ENCODE measurements at places on chromosomes 12 and 14.
A peak's percentile ranks its signal among the peaks of the same experiment; 100 is the strongest.

DNA sequence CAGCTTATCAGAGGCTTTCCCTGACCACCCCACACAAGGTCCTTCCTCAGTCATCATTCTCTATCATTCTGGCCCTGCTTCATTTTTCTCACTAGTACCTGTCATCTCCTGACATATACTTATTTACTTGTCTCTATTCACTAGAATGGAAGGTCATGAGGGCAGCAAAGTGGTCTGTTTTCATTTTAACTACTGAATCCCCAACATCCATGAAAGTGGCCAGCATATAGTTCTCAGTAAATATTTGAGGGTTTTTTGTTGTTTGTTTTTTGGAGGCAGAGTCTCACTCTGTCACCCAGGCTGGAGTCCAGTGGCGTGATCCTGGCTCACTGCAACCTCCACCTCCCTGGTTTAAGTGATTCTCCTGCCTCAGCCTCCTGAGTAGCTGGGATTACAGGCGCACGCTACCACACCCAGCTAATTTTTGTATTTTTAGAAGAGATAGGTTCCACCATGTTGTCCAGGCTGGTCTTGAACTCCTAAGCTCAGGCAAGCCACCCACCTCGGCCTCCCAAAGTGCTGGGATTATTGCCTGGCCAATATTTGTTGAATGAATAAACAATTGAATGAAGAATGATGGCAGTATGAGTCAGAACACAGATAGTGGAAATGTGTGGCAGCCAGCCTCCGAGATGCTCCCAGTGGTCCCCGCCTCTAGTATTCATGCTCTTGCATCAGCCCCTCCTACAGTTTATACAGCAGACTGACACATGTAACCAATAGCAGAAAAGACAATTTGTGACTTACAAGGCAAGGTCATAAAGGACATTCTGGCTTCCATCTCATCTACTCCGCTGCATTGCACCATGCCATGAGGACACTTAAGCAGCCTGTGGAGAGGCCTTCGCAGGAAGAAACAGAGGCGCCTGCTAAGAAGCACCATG, 7.0 kb upstream of the ANO6 start:
- no peak for DNase-seq

DNA sequence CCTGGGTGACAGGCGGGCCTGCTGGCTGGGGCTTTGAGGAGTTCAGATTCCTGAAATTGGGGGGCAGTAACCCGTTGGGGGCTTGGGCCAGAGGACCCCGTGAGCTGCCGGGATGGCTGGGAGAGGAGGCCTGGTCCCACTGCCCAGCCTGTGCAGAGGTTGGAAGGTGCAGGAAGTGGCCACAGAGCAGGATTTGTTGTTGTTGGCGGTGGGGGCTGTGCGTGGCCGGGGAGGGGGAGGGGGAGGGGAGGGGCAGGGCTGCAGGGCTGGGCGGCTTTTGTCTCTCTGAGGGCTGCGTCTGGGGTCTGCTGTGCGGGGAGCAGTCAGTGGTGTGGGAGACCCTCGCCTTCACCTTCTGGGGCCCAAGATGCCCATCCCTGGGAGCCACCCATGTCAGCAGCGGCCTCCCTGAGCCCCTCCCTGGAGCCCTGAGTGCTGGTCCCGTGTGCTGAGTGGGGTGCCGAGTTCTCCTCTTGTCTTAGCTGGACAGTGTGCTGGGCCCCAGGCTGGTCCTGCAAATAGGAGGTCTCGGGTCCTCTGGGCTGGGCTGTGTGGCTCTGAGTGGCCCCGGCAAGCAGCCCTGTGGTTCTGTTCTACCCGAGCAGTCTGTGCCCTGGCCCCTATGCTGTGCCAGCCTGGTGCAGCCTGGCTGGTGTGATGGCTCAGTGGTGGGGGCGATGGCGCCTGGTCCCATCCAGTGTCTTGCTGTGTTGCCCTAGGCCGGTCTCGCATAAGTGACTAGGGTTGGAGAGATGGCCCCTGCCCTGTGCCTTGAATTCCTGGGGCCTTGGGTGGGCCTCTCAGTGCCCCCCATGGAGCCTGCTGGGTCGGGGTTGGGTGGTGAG, 10.3 kb downstream of the KIF26A start:
- DNase-seq = no peak

GRCh38 chr12:51326698-51327439, 2.9 kb upstream of the BIN2 start:
- no peak for DNase-seq

DNA sequence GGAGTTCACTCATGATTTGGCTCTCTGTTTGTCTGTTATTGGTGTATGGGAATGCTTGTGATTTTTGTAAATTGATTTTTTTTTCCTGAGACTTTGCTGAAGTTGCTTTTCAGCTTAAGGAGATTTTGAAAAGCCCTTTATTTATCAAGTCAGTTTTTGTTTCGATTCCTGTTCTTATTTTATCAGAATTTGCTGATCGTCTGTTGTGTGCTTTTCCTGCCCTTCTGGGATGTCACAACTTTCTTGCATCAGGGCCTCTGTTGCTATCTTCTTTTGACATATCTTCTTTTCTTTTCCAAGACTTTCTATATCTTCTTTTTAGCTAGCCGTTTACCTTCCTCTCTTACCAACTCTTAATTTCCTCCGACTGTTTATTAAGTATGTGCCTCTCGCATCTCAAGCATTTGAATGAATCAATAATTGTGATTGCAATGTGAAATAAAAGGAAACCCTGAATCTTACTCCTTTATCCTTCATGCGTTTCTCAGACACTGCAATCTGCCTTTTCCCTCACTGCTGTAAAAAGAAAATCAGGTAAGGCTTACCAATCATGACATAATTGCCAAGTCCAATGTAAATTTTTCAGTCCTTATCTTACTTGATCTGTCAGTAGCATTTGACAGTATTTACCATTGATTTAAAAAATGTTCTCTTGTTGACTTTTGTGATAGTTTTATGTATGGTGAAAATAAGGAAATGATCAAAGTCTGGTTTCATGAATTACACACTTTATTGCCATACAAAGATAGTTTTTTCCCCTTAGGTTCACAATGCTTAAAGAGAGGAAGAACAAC, 53.0 kb downstream of the ETNK1 start:
- DNase-seq = no peak

- DNase-seq = peak; percentile 28
Measured at GRCh38 chr14:102437997-102438915, 71.3 kb downstream of the ANKRD9 start.

DNA sequence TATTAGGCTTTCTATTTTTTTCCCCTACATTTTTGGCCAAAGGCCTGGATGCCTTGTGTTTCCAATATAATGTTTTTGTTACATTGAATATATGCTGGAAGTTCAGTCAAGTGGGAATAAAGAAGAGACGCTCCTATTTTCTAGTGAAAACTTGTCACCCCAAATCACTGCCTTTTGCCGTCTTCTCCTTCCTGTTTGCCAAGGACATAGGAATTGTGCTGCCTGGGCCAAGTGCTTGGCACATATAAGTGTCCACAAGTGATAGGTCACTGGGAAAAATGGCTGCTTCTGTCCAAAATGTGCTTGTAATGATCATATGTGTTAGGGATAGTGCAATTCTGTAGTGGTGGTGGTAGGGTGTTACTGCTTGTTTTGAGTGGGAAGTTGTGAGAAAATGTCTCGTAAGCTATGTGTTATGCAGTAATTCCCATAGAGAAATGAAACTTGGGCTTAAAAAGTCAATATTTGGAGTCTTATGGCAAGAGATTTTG, 11.6 kb upstream of the KCNJ8 start:
- DNase-seq = no peak

DNA sequence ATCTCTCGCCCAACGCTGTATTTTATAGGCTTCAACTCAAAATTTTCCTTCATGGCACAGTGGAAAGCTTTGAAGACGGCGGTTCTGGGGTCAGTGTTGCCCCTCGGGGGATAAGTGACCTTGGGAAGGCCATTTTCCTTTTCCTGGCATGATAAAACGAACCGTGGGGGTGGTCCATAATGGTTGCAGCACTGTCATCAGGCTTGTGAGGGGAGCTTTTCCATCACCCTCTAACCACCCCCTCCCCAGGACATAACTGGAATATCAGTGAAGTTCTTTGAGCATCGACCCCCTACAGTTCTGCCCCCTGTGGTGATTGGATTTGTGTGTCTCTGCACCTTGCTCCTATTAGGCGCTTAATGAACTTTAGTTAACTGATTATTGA, 16.0 kb downstream of the FOS start:
- no peak for DNase-seq

DNA sequence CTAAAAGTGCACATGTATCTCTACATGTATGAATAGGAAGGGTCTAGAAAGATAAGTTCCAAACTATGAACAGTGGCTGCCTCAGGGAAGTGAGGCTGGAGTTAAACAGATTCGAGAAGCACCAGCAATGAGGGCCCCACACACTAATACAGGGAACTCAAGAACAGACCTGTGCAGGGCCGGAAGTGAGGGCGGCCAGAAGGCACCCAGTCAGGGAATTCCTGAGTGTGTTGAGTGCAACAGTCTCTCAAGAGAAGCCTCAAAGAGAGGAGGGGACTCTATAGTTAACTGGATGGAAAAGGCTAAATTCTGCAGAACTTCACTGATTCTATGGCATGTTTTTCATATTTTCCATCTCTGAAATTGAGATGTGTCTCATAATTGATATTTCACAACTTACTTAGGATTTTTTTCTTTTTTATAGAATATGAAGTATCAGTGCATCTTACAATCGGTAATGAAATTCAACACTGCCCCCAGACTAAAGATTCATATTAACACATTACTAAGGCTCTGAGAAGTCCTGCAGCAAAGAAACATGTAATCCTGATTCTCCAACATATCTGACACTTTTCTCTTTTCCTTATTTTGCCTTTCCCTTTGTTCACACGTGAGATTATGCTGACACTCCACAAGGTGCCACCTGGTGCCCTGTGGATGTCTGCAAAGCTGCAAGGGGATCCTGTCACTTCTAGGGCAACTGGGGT, 61.3 kb downstream of the CHGA start:
- no peak for DNase-seq

GRCh38 chr12:124556896-124557501, 10.4 kb downstream of the NCOR2 start:
- no peak for DNase-seq

DNA sequence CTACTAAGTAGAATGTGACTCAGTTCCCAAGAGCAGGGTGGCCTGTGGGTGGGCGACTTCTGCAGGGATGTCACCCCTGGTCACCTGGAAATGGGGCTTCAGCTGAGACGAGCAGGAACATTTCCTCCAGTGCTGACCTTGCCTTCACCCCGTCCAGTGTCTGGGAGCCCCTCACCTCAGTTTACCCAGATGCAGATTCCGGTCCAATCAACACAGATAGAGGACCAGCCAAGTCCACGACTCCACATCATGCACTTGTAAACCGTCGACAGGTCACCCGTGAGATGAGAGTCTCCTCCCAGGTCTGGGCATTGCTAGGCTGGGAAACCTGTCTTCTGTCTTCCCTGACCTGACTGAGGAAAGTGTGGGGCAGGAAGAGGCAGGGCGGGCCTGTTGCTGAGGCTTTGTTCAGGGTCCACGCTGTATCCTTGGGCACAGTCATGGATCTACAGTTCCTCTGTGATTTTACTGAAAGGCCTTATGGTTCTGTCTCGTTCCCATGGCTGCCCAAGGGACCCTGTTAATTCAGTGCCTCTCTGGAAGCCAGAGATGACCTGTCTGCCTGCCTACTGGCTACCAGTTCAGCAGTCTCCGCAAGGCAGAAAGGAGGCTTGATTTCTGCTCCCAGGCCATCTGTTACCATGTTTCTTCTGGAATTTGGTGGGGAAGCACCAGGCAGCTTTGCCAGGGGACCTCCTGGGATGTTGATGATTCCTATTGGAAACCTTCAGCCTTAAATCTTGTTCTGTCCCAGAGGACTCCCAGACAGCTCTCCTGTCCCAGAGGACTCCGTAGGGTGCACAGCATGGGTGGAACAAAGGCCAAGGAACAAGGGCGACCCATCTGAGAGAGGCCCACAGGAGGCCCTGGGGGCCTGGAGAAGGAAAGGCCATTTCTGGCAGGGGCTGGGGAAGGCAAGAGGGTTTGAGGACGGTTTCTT, 288.5 kb upstream of the RTL1 start:
- no peak for DNase-seq

- no peak for DNase-seq
Measured at GRCh38 chr12:71599210-71599609, 64.4 kb downstream of the ZFC3H1 start.

DNA sequence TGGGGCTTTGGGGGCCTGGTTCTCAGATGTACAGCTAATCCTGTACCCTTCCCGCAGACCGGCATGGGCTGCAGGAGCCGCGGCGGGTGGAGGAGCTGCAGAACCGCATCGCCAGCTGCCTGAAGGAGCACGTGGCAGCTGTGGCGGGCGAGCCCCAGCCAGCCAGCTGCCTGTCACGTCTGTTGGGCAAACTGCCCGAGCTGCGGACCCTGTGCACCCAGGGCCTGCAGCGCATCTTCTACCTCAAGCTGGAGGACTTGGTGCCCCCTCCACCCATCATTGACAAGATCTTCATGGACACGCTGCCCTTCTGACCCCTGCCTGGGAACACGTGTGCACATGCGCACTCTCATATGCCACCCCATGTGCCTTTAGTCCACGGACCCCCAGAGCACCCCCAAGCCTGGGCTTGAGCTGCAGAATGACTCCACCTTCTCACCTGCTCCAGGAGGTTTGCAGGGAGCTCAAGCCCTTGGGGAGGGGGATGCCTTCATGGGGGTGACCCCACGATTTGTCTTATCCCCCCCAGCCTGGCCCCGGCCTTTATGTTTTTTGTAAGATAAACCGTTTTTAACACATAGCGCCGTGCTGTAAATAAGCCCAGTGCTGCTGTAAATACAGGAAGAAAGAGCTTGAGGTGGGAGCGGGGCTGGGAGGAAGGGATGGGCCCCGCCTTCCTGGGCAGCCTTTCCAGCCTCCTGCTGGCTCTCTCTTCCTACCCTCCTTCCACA, 7.6 kb downstream of the NR4A1 start:
- DNase-seq = no peak

- DNase-seq = no peak
Measured at GRCh38 chr14:38608244-38608643, 352.4 kb upstream of the CLEC14A start.

DNA sequence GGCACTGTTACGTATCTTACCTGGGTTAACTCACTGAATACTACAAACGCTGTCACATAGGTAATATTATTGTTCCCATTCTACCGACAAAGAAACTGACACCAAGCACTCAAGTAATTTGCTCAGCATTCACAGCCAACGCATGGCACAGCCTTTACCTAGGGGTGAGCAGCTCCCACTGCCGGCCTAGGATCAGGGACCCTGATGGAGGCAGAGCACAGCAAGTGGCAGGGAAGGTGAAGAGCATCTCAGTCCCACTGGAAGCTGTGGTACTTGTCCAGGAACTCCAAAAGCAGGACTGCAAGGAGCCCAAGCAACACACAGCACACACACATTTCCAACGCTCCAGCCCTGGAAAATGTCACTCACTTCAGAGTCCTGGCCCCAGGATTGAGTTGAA, 111.8 kb upstream of the CDKN3 start:
- DNase-seq = no peak

- DNase-seq = no peak
Measured at GRCh38 chr14:50624447-50624846, 43.7 kb downstream of the SAV1 start.

GRCh38 chr12:85273381-85274314, 6.4 kb upstream of the ALX1 start:
- DNase-seq = no peak

DNA sequence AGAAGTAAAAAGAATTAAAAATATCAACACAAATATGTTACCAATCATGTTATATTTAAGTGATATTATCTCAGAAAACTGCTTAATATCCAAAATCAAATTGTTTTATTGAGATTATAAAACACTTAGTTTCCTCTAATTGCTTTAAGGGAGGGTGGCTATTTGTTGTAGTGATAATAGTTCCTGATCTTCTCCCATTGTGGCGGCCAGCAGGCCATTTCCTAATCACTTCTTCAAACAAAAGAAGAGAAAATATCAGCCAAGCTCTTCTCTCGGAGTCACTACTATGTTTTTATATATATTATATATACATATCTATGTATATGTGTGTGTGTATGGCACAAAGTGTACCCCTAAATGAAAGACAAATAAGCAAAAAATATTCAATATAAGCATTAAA, 31.5 kb downstream of the ERO1A start:
- DNase-seq = no peak
